IMR-90 (cell line): ENCODE measurements at places on chromosomes 7 and 10. TPM values are rescaled to one million over a fixed set of nuclear protein-coding genes. Genes with fewer than 3 reads are reported as not detected.
A peak's percentile ranks its signal among the peaks of the same experiment; 100 is the strongest.

PLEKHS1 gene
- total RNA-seq, result not detected in 2 replicates

EFCAB10 gene
- not detected in 2 replicates for total RNA-seq

BZW2 gene
- 58.1 and 65.0 TPM in 2 replicates for total RNA-seq

SLC16A9 gene
- total RNA-seq, result 0.18 and 0.56 TPM in 2 replicates

CELF2 gene
- 5.6 and 6.6 TPM in 2 replicates for total RNA-seq

AGR3 gene
- total RNA-seq, result not detected in 2 replicates

HECW1 gene
- 1.1 and 1.3 TPM in 2 replicates for total RNA-seq

PLPP4 gene
- 0.18 and 0.28 TPM in 2 replicates for total RNA-seq

DNA sequence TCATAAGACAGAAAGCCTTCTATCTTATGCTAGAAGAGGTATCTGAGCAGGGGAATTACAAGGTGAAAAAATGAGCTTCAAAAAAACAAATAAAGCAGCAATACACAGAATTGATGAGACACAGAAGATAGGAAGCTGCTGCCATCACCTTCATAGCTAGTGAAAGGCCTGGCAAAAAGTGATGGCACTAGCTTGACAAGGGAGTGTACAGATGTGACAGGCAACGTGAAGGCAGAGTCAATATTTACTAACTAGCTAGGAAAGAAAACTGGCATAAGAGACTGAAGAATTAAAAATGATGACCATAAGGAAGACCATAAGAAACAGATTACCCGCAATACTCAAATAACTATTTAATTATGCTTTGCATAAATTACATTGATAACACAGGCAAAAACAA lies 9.4 kb downstream of the GPR22 start:
- H3K36me3 ChIP-seq, result no peaks in the 10 kb centered on the region
- H3K27ac ChIP-seq, result no peak overlapping the region
- H3K4me1 ChIP-seq, result no peaks in the 10 kb centered on the region
- no peak overlapping the region for H3K4me3 ChIP-seq
- no peaks in the 10 kb centered on the region for H3K27me3 ChIP-seq
- DNase-seq, result no peak

DNA sequence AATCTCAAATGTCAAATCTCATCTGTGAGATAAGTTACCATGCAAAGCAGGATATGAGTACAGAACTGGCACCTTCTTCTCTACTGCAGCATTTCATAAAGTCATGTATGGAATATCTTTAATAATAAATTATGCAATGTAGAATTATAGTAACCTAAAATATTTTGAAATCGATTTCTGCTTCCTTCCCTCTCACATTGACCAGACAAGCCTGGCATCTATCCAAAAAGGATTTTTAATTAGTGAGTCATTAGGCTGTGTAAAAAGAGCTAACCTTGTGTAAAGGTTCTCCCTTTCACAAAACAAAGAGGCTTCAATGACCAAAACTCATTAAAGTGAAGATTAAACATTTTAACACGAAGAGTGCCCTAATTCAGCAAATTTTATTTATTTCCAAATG lies 48.8 kb upstream of the EXOC6 start:
- H3K4me1 ChIP-seq, result no peaks in the 10 kb centered on the region
- no peak overlapping the region for H3K4me3 ChIP-seq
- no peaks in the 10 kb centered on the region for H3K36me3 ChIP-seq
- no peak overlapping the region for H3K27ac ChIP-seq

DNA sequence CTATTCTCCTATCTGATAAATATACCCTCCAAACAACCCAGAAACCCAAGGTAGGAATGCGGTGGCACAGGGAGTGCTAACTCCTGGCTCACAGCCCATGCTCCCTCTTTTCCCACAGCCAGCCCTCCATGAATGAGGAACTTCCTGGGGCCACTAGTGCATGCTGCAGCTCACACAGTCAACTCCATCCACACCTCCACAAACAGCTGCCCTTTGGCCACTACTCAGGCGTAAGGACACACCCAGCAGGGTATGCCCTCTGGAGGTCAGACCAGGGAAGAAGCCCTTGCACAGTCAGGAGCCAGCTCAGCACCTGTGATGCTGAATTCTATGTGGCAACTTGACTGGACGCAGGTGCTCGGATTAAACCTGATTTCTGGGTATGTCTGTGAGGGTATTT lies 85.2 kb upstream of the PIK3CG start:
- no peak for DNase-seq
- peaks cover 19% of the 10 kb centered on the region for H3K4me1 ChIP-seq
- no peaks in the 10 kb centered on the region for H3K27me3 ChIP-seq
- no peak overlapping the region for H3K4me3 ChIP-seq
- H3K36me3 ChIP-seq, result no peaks in the 10 kb centered on the region

GRCh38 chr7:18667466-18667865 lies 171.9 kb downstream of the HDAC9 start:
- no peak overlapping the region for H3K4me3 ChIP-seq

- no peak for DNase-seq
- no peaks in the 10 kb centered on the region for H3K27me3 ChIP-seq
- H3K36me3 ChIP-seq, result peaks cover 47% of the 10 kb centered on the region
- no peak overlapping the region for H3K27ac ChIP-seq
- no peak overlapping the region for H3K4me3 ChIP-seq
- peaks cover 5% of the 10 kb centered on the region for H3K4me1 ChIP-seq
Measured at GRCh38 chr10:119502209-119502608, 40.3 kb downstream of the RGS10 start.

GRCh38 chr7:81158189-81158588 lies 239.3 kb upstream of the SEMA3C start:
- DNase-seq, result no peak
- H3K4me3 ChIP-seq, result no peak overlapping the region
- no peak overlapping the region for H3K27ac ChIP-seq
- H3K4me1 ChIP-seq, result peaks cover 6% of the 10 kb centered on the region
- H3K36me3 ChIP-seq, result no peaks in the 10 kb centered on the region

GRCh38 chr10:124952123-124952522 lies 10.2 kb downstream of the ZRANB1 start:
- DNase-seq, result no peak
- H3K36me3 ChIP-seq, result peaks cover 19% of the 10 kb centered on the region

GRCh38 chr10:132131581-132132420 lies 54.9 kb upstream of the DPYSL4 start:
- H3K4me1 ChIP-seq, result no peaks in the 10 kb centered on the region
- DNase-seq, result no peak
- H3K27me3 ChIP-seq, result peaks cover 5% of the 10 kb centered on the region
- H3K36me3 ChIP-seq, result no peaks in the 10 kb centered on the region
- H3K27ac ChIP-seq, result no peak overlapping the region

- H3K4me1 ChIP-seq, result peaks cover 8% of the 10 kb centered on the region
- no peaks in the 10 kb centered on the region for H3K27me3 ChIP-seq
- H3K27ac ChIP-seq, result no peak overlapping the region
- 0 out of 2 replicates have a peak, but pooled peaks cover 2% of the 10 kb centered on the region for H3K36me3 ChIP-seq
- no peak overlapping the region for H3K4me3 ChIP-seq
Measured at GRCh38 chr10:51377070-51377931, 303.0 kb downstream of the PRKG1 start.

DNA sequence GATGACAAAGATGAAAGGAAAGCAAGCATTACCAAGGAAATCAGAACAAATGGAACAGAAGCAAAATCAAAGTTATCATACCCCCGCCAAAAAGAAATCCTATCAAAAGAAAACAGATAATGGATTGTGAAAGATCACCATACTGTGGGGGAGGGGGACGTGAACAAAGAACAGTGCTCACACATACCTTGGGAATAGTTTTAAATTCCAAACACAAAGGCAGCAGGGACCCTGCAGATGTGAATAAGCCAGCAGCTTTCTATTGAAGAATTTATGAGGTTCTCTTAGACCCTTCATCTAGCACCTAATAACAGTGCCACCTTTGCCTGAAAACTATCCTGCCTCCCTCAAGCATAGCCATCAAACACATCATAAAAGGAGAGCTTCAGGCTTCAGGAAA lies 94.0 kb downstream of the AKR1D1 start:
- H3K27me3 ChIP-seq, result no peaks in the 10 kb centered on the region
- no peak overlapping the region for H3K27ac ChIP-seq
- DNase-seq, result no peak
- H3K4me1 ChIP-seq, result no peaks in the 10 kb centered on the region
- H3K4me3 ChIP-seq, result no peak overlapping the region

DNA sequence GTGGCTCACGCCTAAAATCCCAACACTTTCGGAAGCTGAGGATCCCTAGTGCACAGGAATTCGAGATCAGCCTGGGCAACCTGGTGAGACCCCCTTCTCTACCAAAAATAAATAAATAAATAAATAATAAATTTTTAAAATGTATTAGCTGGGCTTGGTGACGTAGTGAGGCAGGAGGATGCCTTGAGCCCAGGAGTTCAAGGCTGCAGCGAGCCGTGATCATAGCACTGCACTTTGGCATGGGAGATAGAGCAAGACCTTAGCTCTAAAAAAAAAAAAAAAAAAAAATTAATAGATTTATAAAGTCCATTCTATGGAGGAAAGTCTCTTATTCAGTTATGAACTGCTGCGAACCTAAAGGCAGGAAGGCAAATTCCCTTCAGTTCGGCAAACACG lies 1.1 kb upstream of the PTPN12 start:
- peaks cover 3% of the 10 kb centered on the region for H3K4me1 ChIP-seq
- no peaks in the 10 kb centered on the region for H3K36me3 ChIP-seq
- DNase-seq, result no peak
- no peaks in the 10 kb centered on the region for H3K27me3 ChIP-seq

DNA sequence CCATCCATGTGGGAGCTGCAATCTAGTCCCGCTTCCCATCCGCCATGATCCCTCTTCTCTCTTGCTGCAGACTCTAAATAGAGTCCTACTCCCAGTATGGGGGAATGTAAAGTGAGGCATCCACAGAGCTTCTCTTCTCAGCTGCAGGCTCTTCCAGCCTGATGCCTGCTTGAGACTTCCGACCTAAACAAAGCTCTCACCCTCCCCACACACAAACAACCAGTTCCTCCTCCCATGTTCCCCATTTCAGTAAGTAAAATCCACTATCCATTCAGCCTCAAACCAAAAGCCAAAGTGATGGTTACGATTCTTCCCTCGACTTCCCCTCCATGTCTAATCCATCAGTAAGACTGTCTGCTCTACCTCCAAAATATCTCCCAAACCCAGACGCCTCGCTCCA lies 108.2 kb upstream of the NFE2L3 start:
- H3K36me3 ChIP-seq, result no peaks in the 10 kb centered on the region
- no peaks in the 10 kb centered on the region for H3K27me3 ChIP-seq
- H3K27ac ChIP-seq, result no peak overlapping the region
- no peak for DNase-seq
- H3K4me1 ChIP-seq, result no peaks in the 10 kb centered on the region
- no peak overlapping the region for H3K4me3 ChIP-seq

- no peak overlapping the region for H3K27ac ChIP-seq
- no peak for DNase-seq
- H3K4me3 ChIP-seq, result no peak overlapping the region
- H3K36me3 ChIP-seq, result no peaks in the 10 kb centered on the region
Measured at GRCh38 chr10:46536781-46537180, 19.7 kb downstream of the GPRIN2 start.

DNA sequence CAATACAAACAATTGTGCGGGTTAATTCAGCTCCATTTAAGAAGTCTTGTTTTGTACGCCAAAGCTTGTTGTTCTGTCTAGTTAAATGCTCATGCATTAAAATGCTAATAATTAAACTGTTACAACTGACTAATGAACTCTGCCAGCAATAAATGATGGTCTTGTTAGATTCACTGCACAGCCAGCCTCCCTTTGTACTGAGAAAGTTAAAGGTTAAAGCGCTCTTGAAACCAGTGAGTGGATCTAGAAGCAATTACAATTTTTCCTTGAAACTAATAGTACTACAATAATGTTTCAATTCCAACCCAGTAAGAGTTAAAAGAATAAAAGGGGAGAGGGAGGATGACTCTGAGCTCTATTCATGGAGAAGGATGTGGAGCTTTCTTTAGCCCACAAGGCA lies 233.0 kb downstream of the EMX2 start:
- no peak overlapping the region for H3K27ac ChIP-seq
- no peak overlapping the region for H3K4me3 ChIP-seq
- no peak for DNase-seq

DNA sequence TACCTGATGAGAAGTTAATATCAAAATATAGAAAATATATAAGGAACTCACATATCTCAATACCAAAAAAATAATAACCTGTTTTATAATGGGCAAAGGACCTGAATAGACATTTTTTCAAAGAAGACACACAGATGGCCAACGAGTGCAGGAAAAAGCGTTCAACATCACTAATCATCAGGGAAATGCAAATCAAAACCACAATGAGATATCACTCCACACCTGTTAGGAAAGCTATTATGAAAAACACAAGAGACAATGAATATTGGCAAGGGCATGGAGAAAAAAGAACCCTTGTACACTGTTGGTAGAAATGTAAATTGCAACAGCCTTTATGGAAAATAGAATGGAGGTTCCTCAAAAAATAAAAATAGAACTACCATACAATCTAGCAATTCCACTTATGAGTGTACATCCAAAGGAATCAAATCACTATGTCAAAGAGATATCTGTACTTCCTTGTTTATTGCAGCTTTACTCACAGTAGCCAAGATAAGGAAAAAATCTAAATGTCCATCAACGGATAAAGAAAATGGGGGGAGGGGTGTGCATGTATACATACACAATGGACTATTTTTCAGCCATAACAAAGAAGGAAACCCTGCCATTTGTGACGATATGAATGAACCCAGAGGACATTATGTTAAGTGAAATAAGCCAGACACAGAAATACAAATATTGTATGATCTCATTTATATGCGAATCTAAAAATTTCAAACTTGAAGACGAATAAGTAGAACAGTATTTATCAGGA lies 3.6 kb upstream of the ALOX5 start:
- no peak overlapping the region for H3K27ac ChIP-seq
- H3K4me1 ChIP-seq, result no peaks in the 10 kb centered on the region
- H3K36me3 ChIP-seq, result no peaks in the 10 kb centered on the region
- no peak overlapping the region for H3K4me3 ChIP-seq
- no peak for DNase-seq

DNA sequence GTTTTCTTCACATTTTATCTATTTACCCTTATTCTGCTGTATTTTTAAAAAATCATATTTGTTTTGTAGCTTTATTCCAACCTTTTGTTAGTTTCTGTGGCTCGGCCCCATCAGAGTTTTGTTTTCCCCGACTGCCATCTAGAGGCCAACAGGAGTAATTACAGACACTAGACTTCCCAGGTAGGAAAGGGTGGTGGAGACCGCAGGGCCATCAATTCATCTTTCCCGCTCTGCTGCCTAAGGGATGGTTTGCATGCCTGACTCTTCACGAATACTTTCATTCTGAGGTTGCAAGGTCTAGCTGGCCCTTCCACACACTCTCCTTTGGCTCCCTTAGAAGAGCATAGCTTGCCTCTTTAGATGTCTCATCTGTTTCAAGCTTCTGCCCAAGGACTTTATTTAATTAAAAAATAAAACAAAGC lies 38.3 kb downstream of the LYZL2 start:
- no peaks in the 10 kb centered on the region for H3K36me3 ChIP-seq
- H3K4me1 ChIP-seq, result no peaks in the 10 kb centered on the region
- peaks cover 32% of the 10 kb centered on the region for H3K27me3 ChIP-seq
- DNase-seq, result peak; percentile 53
- no peak overlapping the region for H3K4me3 ChIP-seq
- no peak overlapping the region for H3K27ac ChIP-seq

GRCh38 chr7:84188786-84189405 lies 5.7 kb downstream of the SEMA3A start:
- no peak overlapping the region for H3K4me3 ChIP-seq
- DNase-seq, result peak; percentile 32
- peaks cover 5% of the 10 kb centered on the region; the same call in 1 of the 2 replicates for H3K36me3 ChIP-seq
- peak overlapping the region; percentile 11; the same call in 1 of the 2 replicates for H3K27ac ChIP-seq
- no peaks in the 10 kb centered on the region for H3K27me3 ChIP-seq

GRCh38 chr10:20254078-20254477 lies 437.8 kb downstream of the PLXDC2 start:
- H3K36me3 ChIP-seq, result no peaks in the 10 kb centered on the region
- H3K27ac ChIP-seq, result no peak overlapping the region
- no peaks in the 10 kb centered on the region for H3K27me3 ChIP-seq
- H3K4me1 ChIP-seq, result no peaks in the 10 kb centered on the region
- DNase-seq, result peak; percentile 12
